Peyer's patch (tissue), 4 donors: ENCODE measurements at places on chromosomes 7 and 10. TPM values are rescaled to one million over a fixed set of nuclear protein-coding genes. Genes with fewer than 3 reads are reported as not detected.
A peak's percentile ranks its signal among the peaks of the same experiment; 100 is the strongest.

DNA sequence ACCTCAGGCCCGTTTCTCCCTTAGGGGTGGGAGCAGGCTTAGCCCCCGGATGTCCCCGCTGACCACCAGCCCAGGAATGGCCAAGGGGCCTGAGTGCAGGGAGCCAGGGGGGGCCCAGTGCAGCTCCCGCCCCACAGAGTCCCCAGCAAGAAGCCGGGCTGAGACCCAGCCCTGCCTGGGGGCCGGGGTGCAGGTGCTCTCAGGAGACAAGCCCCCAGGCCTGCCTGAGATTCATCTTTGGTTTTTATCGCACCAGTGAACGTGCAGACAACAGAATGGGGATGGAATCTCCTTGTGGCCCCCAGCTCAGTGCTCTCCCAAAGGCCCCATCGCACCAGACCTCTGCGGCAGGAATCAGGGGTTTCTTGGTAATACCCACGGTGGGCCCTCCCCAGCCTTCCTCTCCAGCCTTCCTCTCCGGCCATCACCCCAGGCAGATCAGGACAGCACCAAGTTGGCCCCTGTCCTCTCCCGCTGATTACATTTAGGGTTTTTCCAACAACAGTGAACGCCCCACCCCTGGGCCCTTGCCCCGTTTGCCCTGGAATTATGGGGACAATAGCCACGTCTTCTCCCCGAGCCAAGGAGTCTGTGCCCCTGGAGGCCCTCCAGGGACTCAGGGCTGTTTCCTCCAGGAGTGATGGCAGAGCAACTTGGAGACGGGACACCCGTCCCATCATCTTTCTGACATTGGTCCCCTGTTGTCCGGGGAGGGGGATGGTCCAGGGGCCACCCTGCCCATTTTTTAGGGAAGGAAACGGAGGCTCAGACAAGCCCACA is 22.4 kb downstream of the ADAP1 start:
- peak; percentile 36 for DNase-seq

DNA sequence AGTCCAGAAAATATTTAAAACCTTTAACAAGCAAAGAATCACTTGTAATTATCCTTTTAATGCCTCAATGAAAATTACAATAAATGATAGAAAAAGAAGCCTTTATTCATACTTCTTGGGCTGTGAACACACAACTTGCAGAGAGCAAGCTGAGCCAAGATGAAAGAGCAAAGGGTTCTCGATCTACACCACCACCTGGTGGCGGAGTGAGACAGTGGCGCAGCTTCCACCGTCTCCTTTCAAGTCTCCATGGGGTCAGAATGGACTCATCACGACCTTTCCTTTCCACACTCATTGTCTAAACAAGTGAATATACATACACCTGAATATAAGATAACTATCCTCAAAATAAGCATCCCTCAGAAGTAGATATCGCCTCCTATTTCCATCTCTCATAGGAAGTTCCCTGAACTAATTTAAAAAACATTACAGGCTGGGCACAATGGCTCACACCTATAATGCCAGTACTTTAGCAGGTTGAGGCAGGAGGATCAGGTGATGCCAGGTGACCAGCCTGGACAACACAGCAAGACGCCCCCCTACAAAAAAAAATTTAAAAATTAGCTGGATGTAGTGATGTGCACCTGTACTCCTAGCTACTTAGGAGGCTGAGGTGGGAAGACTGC is 40.7 kb downstream of the ATE1 start:
- DNase-seq = no peak

DNA sequence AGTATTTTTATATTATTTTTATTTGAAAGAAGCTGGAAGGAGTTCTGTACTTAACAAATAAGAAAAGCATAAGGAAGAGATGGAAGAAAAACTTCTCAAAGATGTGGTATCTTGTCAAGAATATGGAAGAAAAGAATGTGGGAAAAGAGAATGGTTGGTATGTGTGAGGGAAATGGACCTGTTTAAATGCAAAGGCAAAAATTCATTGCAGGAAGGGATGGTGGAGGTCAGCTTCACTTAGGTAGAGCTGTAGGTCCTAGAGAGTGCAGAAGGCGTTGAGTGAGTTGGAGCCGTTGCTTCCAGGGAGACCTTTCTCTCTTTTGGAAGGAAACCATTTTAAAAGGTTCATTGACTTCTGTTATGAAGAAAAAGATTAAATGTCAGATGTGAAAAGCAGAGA is 107.3 kb downstream of the EXOC4 start:
- DNase-seq = no peak

DNA sequence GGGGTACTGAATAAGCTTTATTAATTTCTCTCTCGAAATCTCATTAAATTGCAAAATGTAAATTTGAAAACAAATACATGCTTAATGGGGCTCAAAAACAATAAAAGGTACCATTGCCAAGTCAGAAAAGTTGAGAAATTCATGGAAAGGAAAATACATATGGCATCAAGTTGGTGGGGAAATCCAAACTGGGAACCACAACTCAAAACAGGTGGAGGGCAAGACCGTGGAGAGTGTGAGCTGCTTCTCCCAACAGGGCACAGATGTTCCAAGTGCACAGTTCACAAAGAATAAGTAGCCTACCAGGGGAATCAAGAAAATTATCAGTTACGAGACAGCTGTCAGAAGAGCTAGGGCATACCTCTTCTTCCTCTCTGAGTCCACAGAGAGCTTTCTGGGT is 26.6 kb downstream of the MKX start:
- no peak for DNase-seq

DNA sequence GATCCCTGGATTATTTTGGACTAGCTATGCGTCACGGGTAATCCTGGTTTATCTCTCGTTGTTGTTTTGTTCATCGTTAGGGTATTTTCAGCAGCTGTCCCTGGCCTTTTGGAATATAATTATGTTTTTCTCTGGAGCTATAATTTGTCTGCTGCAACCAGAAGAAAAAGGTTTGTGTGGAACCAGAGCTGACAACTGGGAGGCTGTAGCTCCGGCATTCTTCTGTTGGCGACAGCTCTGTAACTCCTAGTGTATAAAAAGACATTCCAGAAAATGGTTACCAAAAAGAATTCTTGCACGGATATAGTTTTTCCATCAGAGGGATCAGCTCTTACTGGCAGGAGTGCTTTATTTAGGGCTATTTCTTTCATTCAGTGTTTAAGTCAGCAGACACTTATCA is 130.9 kb upstream of the PRR15 start:
- no peak for DNase-seq

DNA sequence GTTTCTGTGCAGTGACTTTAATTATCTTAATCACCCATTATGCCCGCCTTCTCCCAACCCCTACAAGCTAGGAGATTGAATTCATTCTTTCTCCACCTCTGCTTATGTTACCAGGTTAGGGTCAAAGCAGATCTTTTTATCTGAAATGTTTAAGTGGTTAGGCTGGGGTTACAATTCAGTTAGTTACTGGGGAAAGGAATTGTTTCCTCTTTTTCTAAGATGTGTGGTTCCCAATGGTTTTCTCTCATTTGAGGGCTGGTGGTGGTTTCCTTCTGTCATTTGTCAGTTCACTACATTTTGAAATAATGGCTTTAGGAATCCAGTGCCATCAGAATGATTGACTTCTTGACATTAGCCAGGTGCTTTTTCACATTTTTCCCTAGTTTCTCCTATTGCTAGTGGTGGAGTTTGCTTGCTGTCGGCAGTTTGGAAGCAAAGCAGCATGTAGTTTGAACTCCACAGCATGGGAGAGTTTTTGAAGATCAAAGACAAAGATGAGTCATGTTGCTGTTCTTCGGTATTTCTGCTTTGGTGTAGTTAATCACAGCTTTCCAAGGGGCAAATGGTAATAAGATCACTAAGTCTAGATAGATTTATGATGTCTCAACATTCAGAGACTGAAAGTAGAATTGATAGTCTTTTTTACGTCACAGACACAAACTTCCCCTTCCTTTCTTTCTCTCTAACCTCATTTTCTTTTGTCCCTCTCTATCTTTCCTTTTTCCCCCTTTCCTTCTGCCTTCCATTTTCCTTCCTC is 168.2 kb downstream of the SND1 start:
- no peak for DNase-seq

GRCh38 chr10:26780106-26780792 is 80.5 kb downstream of the ABI1 start:
- DNase-seq = no peak

GRCh38 chr7:26726051-26726450 is 138.3 kb downstream of the SKAP2 start:
- DNase-seq = no peak

ZPBP gene
- total RNA-seq = not detected

NKX1-2 gene
- total RNA-seq = not detected

COL1A2 gene
- total RNA-seq = 404 TPM

- no peak for DNase-seq
Observed at GRCh38 chr10:86440874-86441843, 74.6 kb upstream of the GRID1 start.

DNA sequence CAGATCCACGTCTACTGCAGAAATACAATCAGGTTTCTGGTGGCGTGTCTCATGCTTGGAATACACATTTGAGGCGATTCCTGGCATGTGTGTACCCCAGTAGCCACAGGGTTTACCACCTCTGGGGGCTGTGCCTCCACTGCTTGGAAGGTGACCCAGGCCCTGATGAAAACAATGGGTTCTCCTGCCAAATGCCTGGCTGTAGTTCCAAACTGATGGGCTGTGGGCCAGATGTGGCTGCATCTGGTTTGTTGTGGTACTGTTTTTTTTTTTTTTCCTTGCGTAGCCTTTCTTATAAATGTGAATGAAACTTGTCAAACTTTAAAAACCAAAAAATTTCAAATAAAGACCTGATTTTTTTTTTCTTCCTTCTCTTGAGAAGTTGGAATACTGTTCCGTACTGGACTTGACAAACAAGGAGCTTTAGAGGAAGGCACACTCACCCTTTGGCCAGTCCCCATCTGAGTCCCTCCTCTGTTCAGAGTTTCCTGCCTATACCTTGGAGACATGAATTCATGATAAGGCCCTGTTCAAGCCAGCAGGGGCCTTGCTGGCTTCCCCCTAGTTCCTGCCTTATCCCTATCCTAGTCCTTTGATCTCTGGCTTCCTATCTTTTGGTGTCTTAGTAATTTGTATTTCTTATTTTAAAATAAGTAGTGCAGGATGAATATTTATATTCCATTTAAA is 217.1 kb downstream of the PHTF2 start:
- no peak for DNase-seq

GRCh38 chr7:47327698-47328391 is 254.1 kb downstream of the TNS3 start:
- peak; percentile 31 for DNase-seq

GRCh38 chr10:3691482-3691881 is 93.5 kb downstream of the KLF6 start:
- DNase-seq = no peak

DNA sequence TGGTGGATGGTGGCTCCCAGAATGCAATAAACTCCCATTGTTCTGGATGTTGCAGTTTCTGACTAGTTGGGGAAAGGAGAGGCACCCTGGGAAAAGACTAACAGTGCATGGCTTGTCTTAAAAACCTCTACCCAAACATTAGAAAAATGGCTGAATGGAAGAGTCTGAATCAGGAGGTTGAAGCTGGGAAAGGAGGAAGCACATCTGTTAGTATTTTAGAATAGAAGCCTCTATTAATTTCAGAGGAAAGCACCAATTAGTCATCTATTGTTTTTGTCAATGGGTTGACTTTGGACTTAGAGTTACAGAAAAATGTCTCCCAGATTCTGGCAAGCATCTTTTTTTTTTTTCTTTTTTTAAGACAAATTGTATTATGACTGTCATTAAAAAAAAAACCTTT is 56.1 kb upstream of the ELMO1 start:
- DNase-seq = no peak

HOXA1 gene
- total RNA-seq = 2.0 TPM

PPP1R3A gene
- total RNA-seq = not detected
